ENCODE measurements at places on chromosomes 16 and 17. TPM values are rescaled to one million over a fixed set of nuclear protein-coding genes. Genes with fewer than 3 reads are reported as not detected.

KRTAP4-3 gene
- total RNA-seq, result not detected

ZNF385C gene
- 1.7 TPM for total RNA-seq

GNGT2 gene
- total RNA-seq, result not detected

P3H4 gene
- total RNA-seq, result 42.3 TPM

OR1A1 gene
- total RNA-seq, result not detected

ABCA6 gene
- not detected for total RNA-seq

TSPOAP1 gene
- 27.9 TPM for total RNA-seq

MT1F gene
- total RNA-seq, result 2.4 TPM

FBXL16 gene
- total RNA-seq, result 3.0 TPM

CLEC19A gene
- total RNA-seq, result not detected

HLF gene
- total RNA-seq, result not detected

CSHL1 gene
- total RNA-seq, result not detected

OR1F1 gene
- total RNA-seq, result not detected

CHP2 gene
- not detected for total RNA-seq

CARD14 gene
- 1.7 TPM for total RNA-seq

CCL2 gene
- total RNA-seq, result 3.9 TPM

NKIRAS2 gene
- 59.2 TPM for total RNA-seq

PGS1 gene
- total RNA-seq, result 42.7 TPM

TRAP1 gene
- total RNA-seq, result 154 TPM

CACNG5 gene
- not detected for total RNA-seq

MYH8 gene
- not detected for total RNA-seq

C17orf107 gene
- 1.8 TPM for total RNA-seq

RNF157 gene
- 50.4 TPM for total RNA-seq

KREMEN2 gene
- total RNA-seq, result 1.0 TPM

All from neural crest cell (in vitro differentiated cells).